ENCODE measurements at places on chromosomes 5 and 9.

GRCh38 chr5:76571559-76571958 is 51.6 kb downstream of the F2RL2 start:
- no peak for DNase-seq

- DNase-seq: no peak
Measured at GRCh38 chr5:137114529-137114928, 384.6 kb downstream of the SPOCK1 start.

DNA sequence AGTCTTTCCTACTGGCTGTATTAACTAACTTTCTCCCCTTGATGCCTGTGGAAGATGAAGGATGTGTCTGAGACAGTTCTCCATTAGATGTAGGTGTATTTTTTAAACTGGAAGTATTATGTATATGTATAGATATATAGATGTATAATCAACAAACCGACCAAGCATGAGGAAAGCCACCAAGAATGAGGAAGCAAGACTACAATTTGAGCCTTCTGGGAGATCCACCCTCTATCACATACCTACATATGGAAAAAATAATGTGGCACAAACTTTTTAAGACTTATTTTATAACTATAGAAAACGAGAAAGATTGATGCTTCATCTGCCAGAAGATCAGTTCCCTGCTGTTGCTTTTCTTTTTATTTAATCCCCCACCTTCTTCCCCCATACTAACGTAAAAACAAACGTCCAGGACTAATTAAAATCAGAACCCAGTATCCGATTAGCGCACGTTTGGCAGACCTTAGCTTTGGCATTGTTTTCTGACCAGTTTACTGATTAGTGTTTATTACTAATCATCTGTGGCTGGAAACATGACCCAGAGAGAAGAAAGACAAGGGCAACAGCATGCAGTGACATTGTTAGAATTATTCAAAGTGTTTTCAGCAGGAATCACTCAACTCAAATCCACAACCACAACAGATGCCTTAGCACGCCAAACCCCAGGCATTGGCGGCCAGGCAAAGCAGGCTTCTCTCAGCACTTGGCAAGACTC is 490.2 kb downstream of the EBF1 start:
- DNase-seq: no peak

GRCh38 chr5:142320430-142320738 is 4.4 kb downstream of the SPRY4 start:
- DNase-seq: no peak

DNA sequence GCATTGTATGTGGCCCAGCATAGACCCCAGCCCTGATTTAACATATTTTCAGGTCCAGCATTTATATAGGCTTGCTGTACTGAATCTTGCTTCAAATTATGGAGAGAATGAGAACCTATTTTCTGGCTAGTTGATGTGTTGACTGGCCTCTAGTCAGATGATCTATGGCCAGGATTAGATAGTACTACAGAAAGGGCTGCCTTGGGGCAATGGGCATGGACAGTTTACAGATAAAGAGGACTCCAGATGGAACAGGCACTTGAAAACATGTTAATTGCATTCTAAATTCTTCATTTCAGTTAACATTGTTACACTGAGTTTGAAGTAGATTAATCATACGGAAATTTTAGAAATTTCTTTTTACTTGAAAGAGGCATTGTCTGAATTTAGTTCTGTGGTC is 61.5 kb downstream of the RAB14 start:
- DNase-seq: no peak

DNA sequence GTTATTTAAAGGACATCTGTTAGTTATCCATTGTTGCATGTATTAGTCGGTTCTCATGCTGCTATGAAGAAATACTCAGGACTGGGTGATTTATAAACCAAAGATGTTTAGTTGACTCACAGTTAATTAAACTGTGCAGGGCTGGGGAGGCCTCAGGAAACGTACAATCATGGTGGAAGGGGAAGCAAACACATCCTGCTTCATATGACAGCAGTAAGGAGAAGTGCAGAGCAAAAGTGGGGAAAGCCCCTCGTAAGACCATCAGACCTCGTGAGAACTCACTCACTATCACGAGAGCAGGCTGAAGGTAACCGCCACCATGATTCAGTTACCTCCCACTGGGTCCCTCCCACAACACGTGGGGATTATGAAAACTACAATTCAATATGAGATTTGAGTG is 2064.1 kb downstream of the MAT2B start:
- DNase-seq: no peak

DNA sequence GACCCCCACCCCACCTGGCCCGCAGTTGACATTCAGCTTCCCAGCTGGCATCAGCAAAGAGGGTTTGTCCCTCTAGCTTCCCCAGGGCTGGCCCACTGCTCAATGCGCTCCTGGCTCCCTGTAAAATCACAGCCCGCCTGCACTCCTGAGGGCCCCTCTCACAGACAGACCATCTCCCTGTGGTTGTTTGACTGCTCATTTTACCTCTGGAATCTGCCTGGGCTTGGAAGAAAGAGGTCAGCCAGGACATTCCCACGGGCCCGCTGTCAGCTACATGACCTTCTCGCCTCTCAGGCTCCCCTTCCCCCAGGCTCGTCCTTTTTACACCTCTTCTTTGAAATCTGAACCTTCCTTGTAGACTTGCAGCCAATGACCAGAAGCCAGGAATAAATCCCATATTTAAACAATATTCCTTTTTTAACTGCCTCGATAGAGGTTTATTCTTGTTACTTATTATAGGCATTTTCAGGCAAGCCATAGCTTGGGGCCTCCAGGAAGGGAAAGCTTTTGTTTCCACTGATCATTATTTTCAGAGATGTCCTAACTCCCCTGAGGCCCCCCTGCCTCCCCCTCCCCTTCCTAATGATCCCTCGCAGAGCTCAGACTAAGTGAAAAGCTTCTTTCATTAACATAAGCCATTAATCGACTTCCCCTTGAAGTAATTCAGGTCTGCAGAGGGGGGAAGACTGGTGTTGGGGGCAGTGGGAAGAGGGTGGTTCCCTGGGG is 76.3 kb upstream of the IQGAP2 start:
- DNase-seq: no peak

DNA sequence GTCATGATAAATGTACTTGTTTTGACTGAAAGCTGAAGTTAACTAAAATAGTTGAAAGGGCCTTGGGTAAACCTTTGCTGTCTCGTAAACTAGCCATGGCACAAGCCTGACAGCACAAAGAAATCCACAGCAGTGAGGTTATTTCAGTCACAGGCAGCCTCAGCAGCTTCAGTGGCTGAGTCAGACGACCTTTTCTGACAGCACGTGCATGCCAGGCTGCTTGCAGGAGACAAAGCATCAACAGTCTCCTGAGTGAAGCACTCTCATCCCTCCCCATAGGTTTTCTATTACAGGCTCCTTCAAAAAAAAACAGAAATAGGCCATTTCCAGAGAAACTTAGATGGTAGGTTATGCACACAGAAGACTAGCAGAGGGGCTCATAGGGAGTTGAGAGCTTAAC is 34.6 kb downstream of the OXCT1 start:
- peak; percentile 16 for DNase-seq

DNA sequence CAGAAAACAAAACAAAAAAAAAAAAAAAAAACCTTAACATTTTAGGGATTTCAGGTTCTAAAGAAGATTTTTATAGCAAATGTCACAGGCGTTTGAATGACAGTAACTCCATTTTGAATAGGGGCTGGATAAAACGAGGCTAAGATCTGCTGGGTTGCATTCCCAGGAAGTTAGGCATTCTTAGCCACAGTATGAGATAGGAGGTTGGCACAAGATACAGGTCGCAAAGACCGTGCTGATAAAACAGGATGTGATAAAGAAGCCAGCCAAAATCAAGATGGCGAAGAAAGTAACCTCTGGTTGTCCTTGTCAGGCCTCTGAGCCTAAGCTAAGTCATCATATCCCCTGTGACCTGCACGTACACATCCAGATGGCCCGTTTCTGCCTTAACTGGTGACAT is 425.6 kb upstream of the PTPRD start:
- DNase-seq: no peak
